ENCODE measurements at places on chromosomes 7 and 10.

DNA sequence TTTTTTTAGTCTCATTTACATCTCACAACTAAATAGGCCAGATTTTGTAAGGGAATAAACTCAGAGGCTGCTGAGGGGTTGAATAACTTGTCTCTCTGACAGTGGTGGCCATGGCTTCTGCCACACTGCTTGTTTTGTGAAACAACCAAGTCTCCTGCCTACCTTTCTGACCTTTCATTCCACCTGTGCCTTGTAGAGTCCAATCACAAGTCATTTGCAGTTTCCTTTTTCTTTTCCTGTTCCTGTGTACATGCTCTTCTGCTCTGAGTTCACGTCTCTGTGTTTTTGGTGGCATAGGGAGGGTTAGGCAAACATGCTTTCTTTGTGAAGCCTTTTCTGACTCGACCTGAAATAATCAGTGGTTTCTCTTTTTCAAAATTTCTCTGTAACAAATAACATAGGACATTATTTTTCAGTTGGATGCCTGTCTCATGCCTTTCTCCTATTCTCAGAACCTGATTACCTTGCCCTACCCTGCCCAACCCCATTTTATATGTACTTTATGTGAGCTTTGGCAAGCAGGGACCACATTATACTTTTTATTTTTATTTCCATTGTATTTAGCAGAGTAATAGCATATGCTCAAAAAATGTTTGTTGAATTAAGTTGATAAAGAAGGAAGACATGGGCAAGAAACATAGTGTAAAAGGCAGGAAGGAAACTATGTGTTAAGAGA, 81.7 kb downstream of the HDAC9 start:
- DNase-seq: no peak

- DNase-seq: no peak
Observed at GRCh38 chr10:93222876-93223275, 149.2 kb downstream of the CYP26A1 start.

GRCh38 chr10:86191686-86192085, 174.9 kb downstream of the GRID1 start:
- no peak for DNase-seq

DNA sequence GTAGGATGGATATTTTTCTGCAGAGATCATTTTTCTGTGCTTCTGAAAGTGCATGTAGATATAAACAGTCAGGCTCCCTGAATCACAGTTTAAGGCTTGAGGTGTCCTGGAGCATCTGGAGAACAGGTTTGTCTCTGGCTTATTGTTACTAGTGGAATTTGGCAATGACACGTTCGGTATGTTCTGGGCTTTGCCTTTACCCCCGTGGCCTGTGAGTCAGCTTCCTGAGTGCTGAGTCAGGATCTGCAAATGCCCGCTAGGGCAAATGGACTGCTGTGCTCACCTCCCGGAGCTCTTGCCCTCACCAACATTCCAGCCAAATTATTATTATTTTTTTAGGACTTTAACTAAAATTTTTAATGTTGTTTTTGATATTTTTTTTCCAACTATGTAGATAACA, 192.5 kb upstream of the PRSS1 start:
- DNase-seq: no peak

GRCh38 chr10:119668461-119668860, 17.3 kb downstream of the BAG3 start:
- no peak for DNase-seq

Measured in T-helper 9 cell (primary cell).